ENCODE measurements at places on chromosomes 2 and 18. TPM values are rescaled to one million over a fixed set of nuclear protein-coding genes. Genes with fewer than 3 reads are reported as not detected.
A peak's percentile ranks its signal among the peaks of the same experiment; 100 is the strongest.

- no peak for DNase-seq
These were observed 379.8 kb downstream of the TSN start for GRCh38 chr2:122135021-122135937.

- DNase-seq: no peak
These were observed 1.5 kb upstream of the BOLA3 start for GRCh38 chr2:74149247-74149525.

DNA sequence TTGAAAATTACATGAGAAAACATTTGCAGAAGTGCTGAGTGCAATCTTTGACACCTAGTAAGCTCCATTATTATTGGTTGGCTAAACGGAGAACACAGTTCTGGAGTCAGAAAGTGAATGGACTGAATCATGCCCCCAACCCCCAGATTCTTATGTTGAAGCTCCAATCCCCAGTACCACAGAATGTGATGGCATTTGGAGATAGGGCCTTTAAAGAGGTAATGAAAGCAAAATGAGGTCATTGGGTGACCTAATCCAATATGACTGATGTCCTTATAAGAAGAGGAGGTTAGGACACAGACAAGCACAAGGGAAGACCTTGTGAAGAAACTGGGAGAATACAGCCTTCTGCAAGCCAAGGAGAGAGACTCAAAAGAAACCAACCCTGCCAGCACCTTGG lies 200.9 kb upstream of the EPAS1 start:
- DNase-seq: no peak

DNA sequence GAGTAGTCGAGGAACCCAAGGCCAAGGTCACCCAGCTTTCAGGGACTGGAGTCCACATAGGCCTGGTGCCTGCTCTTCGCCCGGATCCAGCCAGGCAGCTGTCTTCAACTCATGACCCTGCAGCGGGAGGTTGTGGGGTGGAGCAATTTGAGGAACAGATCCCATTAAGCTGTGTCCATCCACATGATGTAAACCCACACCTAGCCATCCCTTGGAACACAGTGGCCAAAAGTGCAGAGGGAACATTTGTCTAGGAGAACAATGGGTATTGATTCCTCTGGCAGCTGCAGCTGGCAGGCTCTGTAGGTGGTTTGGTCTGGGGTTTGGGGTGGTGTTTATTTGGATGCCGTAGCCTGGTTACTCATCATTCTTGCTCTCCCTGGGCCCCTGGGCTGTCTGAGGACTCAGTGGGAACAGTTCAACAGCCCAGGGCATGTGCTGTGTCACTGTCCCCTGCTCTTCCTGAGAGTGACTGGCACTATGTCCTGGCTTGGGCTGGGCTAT lies 99.4 kb downstream of the TFCP2L1 start:
- DNase-seq: no peak

DNA sequence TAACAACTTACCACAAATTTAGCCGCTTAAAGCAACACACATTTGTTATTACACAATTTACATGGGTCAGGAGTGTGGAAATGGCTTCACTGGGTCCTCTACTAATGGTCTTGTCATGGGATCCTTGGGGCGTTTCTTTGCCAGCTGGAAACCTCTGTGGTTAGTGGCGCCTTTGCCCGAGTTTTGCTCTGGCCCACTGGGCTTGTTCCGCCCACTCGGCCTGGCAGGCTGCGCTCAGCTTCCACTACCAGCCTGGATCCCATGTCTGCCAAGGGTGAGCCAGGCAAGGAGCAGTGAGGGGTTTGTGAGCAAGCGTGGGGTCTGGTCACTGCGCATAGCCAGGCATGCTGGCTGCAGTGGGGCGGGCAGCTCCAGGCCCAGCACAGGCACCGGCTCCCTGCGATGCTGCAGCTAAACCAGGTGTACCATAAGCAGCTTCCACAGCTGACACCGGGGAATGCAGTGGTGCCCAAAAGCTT lies 16.2 kb upstream of the MBD2 start:
- no peak for DNase-seq

DNA sequence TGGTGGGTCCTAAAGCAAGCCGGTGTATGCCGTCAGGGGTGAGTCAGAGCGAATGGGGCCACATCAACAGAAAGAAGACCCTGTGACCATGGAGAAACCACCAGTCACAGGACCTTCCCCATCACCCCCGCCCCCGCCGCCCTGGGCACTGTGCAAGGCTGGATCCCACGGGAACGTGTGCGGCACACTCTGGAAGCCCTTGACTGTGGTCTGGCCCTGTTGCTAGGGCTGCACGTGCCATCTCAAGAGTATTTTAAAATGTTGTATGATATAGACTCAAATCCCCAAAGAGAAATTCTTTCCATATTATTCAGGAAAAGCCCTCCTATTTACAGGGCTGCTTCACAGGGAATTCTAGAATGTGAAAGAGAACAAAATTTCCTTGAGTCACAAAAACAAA lies 174.8 kb downstream of the BCL2 start:
- DNase-seq: no peak

- DNase-seq: no peak
These were observed 839.4 kb upstream of the VRK2 start for GRCh38 chr2:57207191-57207590.

- DNase-seq: no peak
These were observed 65.2 kb downstream of the ZEB2 start for GRCh38 chr2:144454466-144455287.

GRCh38 chr2:38106405-38107094 lies 30.6 kb upstream of the CYP1B1 start:
- DNase-seq: peak; percentile 64

GRCh38 chr2:178119179-178119922 lies 7.1 kb downstream of the RBM45 start:
- peak; percentile 6 for DNase-seq

Gene TSPYL6
- polyA plus RNA-seq: 0.12 TPM

Gene C2orf74
- 18.8 TPM for polyA plus RNA-seq

Gene CDK5R2
- polyA plus RNA-seq: not detected

Gene STPG4
- not detected for polyA plus RNA-seq

Gene TEKT4
- not detected for polyA plus RNA-seq

Gene MEP1B
- polyA plus RNA-seq: not detected

Gene POTEE
- polyA plus RNA-seq: not detected

Gene CHST9
- 0.27 TPM for polyA plus RNA-seq
